ENCODE measurements at places on chromosomes 2 and 18. TPM values are rescaled to one million over a fixed set of nuclear protein-coding genes. Genes with fewer than 3 reads are reported as not detected.

- no peaks in the 10 kb centered on the region for H3K36me3 ChIP-seq
- no peak for DNase-seq
- no peaks in the 10 kb centered on the region for H3K4me1 ChIP-seq
- H3K27me3 ChIP-seq: no peaks in the 10 kb centered on the region
These were observed 1629.7 kb upstream of the TMEFF2 start for GRCh38 chr2:193824474-193824873.

- no peak for DNase-seq
- no peak overlapping the region for H3K27ac ChIP-seq
- H3K4me3 ChIP-seq: no peak overlapping the region
- H3K27me3 ChIP-seq: no peaks in the 10 kb centered on the region
- H3K36me3 ChIP-seq: no peaks in the 10 kb centered on the region
- peaks cover 20% of the 10 kb centered on the region for H3K4me1 ChIP-seq
These were observed 26.0 kb upstream of the TNS1 start for GRCh38 chr2:218028562-218029348.

DNA sequence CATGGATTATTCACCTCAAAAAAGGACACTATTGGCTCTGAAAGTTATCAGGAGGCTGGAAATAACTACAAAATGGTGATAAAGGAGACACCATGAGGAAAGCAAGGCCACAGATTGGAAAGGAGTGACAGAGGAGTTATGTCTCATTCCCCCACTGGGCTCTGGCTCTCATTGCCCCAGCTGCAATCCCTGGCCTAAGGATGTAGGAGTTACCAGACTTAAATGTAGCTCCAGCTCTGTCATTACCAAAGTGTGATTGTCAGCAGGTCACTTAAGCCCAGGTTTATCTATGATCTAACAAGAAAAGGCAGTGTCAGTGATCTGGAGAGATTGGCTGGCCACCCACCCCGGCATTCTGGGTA is 1228.2 kb upstream of the DDX18 start:
- no peak overlapping the region for H3K27ac ChIP-seq
- DNase-seq: no peak
- no peaks in the 10 kb centered on the region for H3K36me3 ChIP-seq
- no peaks in the 10 kb centered on the region for H3K27me3 ChIP-seq
- no peaks in the 10 kb centered on the region for H3K4me1 ChIP-seq
- H3K4me3 ChIP-seq: no peak overlapping the region

DNA sequence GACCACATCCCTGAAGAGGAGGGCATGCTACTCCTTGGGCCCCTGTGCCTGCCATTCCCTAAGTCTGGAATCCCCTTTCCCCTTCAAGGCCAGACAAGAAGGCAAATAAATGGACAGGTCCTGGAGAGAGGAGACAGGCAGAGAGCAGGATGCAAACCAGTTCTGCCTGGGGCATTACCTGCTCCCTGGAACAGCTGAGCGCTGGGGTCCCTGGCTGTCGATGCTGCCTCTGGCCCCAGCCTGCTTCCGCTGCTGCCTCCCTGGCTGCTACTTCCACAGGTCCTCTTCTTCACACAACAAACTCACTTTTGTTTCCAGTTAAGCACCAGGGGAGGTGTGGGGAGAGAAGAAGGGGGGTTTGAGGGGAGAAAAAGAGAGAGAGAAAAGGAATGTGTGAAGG is 53.1 kb downstream of the SLC4A5 start:
- no peak overlapping the region for H3K27ac ChIP-seq
- H3K4me3 ChIP-seq: no peak overlapping the region
- DNase-seq: no peak
- H3K36me3 ChIP-seq: no peaks in the 10 kb centered on the region
- H3K4me1 ChIP-seq: peaks cover 11% of the 10 kb centered on the region

DNA sequence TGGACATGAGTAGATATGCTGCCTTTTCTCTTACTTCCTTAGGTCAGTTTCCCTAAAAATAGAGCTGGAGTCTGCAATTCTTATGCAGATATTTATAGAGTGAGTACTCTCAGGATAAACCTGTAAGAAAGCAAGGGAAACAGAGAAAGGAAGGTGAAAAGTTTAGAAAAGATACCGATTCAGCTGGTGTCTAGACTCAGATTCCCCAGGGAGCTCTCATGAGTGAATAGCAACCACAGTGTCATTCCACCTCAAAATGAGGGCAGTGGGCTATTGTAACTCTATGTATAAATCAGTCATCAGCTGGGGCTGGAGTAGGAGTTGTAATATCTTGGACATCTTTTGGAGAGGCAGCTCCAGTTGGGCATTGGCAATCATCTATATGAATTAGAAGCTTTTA is 1485.1 kb upstream of the TMEFF2 start:
- no peaks in the 10 kb centered on the region for H3K36me3 ChIP-seq
- no peak for DNase-seq
- H3K4me3 ChIP-seq: no peak overlapping the region
- no peaks in the 10 kb centered on the region for H3K4me1 ChIP-seq

DNA sequence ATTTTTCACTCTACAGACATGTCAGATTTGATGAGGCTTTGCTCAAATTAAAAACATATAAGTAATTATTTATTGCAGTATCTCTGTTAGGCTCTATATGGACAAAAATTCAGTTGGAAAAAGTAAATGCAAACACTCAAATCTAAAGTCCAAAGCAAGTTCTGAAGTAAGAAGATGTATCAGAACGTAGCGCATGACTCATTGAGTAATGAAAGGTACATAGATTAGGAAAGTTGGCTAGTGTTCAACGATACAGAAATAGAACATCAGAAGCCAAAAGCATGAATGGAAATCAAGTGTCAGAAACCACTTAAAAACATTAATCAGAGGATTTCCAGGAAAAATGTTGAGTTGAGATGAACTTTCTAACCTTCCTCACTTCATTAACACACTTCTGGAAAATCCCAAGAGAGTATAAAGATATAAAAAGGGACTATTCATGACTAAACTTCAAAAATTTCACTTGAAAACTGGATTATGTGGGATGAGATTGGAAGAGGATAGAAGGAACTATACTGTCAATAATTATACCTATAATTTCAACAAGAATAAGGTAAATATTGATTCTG is 494.1 kb downstream of the LRRTM4 start:
- no peaks in the 10 kb centered on the region for H3K4me1 ChIP-seq
- no peaks in the 10 kb centered on the region for H3K36me3 ChIP-seq
- H3K4me3 ChIP-seq: no peak overlapping the region

GRCh38 chr2:143355870-143356269 is 226.7 kb downstream of the ARHGAP15 start:
- H3K4me1 ChIP-seq: no peaks in the 10 kb centered on the region
- no peak for DNase-seq
- no peak overlapping the region for H3K4me3 ChIP-seq
- no peaks in the 10 kb centered on the region for H3K27me3 ChIP-seq
- H3K36me3 ChIP-seq: no peaks in the 10 kb centered on the region
- no peak overlapping the region for H3K27ac ChIP-seq

DNA sequence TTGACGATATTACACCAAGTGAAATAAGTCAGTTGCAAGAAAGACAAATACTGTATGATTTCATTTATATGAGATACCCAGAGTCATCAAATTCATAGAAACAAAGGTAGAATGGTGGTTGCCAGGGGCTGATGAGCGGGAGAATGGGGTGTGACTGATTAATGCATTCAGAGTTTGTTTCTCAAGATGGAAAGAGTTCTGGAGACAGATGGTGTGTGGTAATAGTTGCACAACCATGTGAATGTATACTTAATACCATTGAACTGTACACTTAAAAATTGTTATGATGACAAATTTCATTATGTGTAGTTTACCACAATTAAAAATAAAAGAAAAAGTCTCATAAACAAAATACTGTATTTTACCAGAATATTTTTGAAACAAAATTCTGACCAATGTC is 117.3 kb downstream of the PIGN start:
- H3K27ac ChIP-seq: no peak overlapping the region
- H3K4me3 ChIP-seq: no peak overlapping the region
- no peak for DNase-seq
- H3K4me1 ChIP-seq: no peaks in the 10 kb centered on the region
- no peaks in the 10 kb centered on the region for H3K27me3 ChIP-seq
- H3K36me3 ChIP-seq: peaks cover 13% of the 10 kb centered on the region

DNA sequence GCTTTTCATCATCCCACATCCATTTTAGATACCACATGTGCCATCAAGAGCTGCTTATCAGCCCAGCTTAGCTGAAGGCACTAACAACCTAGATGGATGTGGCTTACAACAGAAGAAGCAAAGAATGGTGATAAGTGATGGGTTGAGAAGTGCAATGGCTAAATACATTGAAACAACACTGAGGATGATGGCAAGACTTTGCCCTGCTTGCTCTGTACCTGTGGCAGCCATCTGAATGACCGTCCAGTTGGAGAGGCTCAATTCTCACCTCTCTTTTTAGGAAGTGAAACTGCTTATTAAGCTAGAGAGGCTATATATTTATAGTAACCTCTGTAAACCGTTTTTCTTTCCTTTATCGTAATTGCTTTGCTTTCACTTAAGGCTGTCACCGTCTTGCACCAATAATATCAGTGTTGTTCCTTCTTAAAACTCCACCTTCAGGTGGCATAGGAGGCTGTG is 5.7 kb downstream of the GPATCH11 start:
- no peaks in the 10 kb centered on the region for H3K4me1 ChIP-seq
- no peaks in the 10 kb centered on the region for H3K27me3 ChIP-seq
- no peak for DNase-seq
- H3K36me3 ChIP-seq: no peaks in the 10 kb centered on the region
- H3K4me3 ChIP-seq: no peak overlapping the region
- H3K27ac ChIP-seq: no peak overlapping the region

- no peaks in the 10 kb centered on the region for H3K36me3 ChIP-seq
- peak; percentile 92 for DNase-seq
- H3K4me3 ChIP-seq: peak overlapping the region; percentile 98
- peaks cover 32% of the 10 kb centered on the region for H3K4me1 ChIP-seq
- peak overlapping the region; percentile 95 for H3K27ac ChIP-seq
- H3K27me3 ChIP-seq: no peaks in the 10 kb centered on the region
These were observed 3.5 kb downstream of the ZCCHC2 start for GRCh38 chr18:62526098-62527025.

- H3K27ac ChIP-seq: no peak overlapping the region
- no peak overlapping the region for H3K4me3 ChIP-seq
- no peaks in the 10 kb centered on the region for H3K4me1 ChIP-seq
- H3K27me3 ChIP-seq: no peaks in the 10 kb centered on the region
- H3K36me3 ChIP-seq: no peaks in the 10 kb centered on the region
- DNase-seq: peak; percentile 33
These were observed 191.8 kb downstream of the FTCDNL1 start for GRCh38 chr2:199659207-199659606.

- H3K27me3 ChIP-seq: no peaks in the 10 kb centered on the region
- no peaks in the 10 kb centered on the region for H3K4me1 ChIP-seq
- H3K27ac ChIP-seq: no peak overlapping the region
- H3K36me3 ChIP-seq: peaks cover 42% of the 10 kb centered on the region
- H3K4me3 ChIP-seq: no peak overlapping the region
- DNase-seq: no peak
These were observed 92.2 kb downstream of the SMC6 start for GRCh38 chr2:17661460-17661859.

GRCh38 chr2:84942964-84943421 is 28.0 kb upstream of the KCMF1 start:
- no peak for DNase-seq
- no peak overlapping the region for H3K4me3 ChIP-seq
- H3K4me1 ChIP-seq: no peaks in the 10 kb centered on the region
- H3K27me3 ChIP-seq: no peaks in the 10 kb centered on the region
- no peaks in the 10 kb centered on the region for H3K36me3 ChIP-seq

DNA sequence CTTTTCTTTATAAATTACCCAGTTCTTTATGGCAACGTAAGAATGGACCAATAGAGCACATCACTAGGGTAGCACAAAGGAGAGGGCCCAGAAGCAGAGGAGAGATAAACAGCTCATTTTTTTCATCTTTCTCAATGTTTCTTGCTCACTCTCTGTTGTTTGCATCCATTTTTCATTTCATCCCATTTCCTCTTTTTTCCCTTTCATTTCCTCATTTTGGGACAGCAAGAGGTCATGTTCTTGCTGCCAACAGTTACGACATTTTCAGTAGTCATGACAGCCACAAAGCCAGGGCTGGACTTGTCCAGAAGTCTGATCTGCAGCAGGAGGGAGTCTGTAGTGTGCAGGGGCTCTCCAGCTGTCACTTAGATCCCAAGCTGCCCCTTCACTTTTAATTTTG is 52.7 kb upstream of the CYP1B1 start:
- H3K4me1 ChIP-seq: peaks cover 56% of the 10 kb centered on the region
- no peaks in the 10 kb centered on the region for H3K27me3 ChIP-seq
- no peaks in the 10 kb centered on the region for H3K36me3 ChIP-seq
- H3K4me3 ChIP-seq: no peak overlapping the region

DNA sequence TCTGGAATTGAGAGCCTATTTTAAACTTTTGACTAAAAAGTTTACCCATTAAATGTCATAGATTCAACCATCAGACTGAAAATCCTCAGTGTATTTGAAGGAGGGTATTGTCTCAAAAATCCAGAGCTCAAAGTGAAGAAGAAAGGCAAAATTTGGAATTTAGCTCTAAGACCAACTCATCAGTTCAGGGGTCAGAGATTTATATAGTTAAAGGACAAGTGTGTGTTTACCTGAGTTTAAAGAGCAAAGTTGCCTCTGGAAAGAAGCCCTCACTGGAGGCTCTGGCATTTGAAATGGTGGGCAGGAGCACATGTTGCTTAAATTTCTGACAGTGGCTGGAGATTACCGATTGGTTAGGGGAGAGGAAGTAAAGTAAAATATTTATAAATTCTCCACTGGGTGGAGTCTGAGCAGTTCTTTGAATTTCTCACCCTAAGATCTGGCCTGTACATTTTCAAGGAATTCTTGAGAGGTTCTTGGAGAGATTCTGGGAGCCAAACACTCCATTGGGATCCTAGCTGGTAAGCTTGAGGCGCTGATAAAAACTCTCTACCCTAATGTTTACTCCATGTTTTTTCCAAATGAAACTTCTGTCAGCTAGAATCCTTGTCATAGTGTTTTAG is at the start of gene KYNU:
Gene KYNU (plus strand): TSS at position 449 of the 623 bp plus-strand sequence. CDS start 7,704 bp downstream, outside the sequence.
- no peaks in the 10 kb centered on the region for H3K36me3 ChIP-seq
- DNase-seq: no peak
- no peaks in the 10 kb centered on the region for H3K27me3 ChIP-seq
- no peak within 1 kb of the TSS for H3K27ac ChIP-seq
- H3K4me3 ChIP-seq: peak within 1 kb of the TSS; percentile 4

GRCh38 chr2:100064592-100065428 is 77.6 kb downstream of the AFF3 start:
- no peak for DNase-seq
- no peaks in the 10 kb centered on the region for H3K36me3 ChIP-seq
- H3K27me3 ChIP-seq: no peaks in the 10 kb centered on the region
- no peak overlapping the region for H3K27ac ChIP-seq
- H3K4me1 ChIP-seq: no peaks in the 10 kb centered on the region

DNA sequence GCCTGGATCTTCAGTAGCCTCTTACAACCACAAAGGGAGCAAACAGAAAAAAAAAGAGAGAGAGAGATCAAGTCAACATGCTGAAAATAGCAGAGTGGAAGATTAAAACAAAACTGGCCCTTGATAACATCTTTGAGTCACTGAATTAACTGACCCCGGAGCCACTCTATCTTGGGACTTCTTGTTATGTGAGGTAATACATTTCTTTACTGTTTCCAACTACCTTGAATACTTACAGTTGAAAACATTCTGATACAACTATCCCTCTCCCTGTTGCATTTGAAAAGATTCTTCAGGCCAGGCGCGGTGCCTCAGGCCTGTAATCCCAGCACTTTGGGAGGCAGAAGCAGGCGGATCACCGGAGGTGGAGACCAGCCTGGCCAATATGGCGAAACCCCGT is 208.1 kb downstream of the MEMO1 start:
- H3K4me1 ChIP-seq: no peaks in the 10 kb centered on the region
- no peak for DNase-seq
- no peak overlapping the region for H3K27ac ChIP-seq
- H3K36me3 ChIP-seq: no peaks in the 10 kb centered on the region
- H3K27me3 ChIP-seq: no peaks in the 10 kb centered on the region

SLC4A3 gene
- total RNA-seq: 329 TPM

Measured in heart left ventricle (tissue), 16 donors.